Natural killer cell treated with Interleukin-12 subunit alpha and Interleukin-12 subunit beta and Interleukin-15 and Interleukin-18, amount 100 ng/mL, for 72 hours (primary cell): ENCODE measurements at places on chromosomes 11 and 22. TPM values are rescaled to one million over a fixed set of nuclear protein-coding genes. Genes with fewer than 3 reads are reported as not detected.

DNA sequence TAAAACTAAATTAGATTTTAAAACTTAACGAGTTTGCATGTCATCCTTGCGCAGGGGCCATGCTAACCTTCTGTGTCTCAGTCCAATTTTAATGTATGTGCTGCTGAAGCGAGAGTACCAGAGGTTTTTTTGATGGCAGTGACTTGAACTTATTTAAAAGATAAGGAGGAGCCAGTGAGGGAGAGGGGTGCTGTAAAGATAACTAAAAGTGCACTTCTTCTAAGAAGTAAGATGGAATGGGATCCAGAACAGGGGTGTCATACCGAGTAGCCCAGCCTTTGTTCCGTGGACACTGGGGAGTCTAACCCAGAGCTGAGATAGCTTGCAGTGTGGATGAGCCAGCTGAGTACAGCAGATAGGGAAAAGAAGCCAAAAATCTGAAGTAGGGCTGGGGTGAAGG, 10.6 kb downstream of the LIMK2 start:
- DNase-seq, result no peak

DNA sequence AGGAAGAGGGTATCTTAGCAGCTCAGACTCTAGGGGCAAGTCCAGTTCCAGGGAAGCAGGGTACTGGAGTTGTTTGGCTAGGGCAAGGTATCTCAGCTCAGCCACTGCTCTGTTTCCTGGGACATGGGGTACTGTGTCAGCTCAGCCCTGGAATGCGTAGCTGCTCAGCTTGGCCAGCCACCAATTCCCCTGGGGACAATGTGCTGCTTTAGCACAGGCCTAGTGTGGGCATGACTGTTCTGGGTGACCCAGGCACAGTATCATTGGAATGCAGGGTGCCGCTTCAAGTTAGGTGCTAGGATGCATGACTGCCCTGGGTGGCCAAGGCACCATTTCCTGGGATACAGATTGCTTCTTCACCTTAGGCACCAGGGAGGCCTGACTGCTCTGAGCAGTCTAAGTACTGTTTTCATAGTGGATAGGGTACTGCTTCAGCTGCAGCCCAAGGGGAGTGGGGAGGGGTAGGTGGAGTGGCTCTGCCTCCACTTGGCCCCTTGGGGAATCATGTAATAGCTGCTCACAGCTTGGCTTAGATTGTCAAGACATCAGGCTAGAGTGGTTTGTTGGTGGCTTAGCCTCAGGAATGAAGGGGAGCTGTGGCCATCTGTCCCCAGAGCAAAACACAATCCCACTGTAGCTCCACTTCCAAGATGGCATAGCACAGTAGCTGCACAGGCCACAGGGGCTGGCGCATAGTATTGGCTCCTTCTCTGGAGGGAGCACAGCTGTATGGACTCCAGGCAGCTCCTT, 36.0 kb downstream of the MADD start:
- no peak for DNase-seq

The MMP13 gene
- not detected for total RNA-seq

DNA sequence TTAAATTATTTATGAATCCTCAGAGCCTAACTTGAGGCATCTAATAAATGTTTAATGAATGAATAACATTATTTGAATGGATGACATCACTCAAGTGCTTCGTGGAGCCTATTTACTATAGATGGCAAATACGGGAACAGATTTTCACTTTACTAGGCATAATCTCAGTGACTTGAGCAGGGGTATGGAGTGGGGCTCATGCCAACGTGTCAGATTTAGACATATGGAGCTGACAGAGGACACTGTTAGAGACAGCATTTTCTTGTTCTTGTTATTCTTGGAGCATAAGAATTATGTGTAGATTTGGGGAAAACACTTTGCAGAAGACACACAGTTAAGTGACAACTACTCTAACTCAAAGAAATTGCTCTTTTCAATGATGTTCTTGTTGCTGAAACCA, 78.5 kb downstream of the RDX start:
- no peak for DNase-seq

The KCNJ1 gene
- not detected for total RNA-seq

- no peak for DNase-seq
These were observed 36.8 kb upstream of the CSTF3 start for GRCh38 chr11:33197915-33198727.

DNA sequence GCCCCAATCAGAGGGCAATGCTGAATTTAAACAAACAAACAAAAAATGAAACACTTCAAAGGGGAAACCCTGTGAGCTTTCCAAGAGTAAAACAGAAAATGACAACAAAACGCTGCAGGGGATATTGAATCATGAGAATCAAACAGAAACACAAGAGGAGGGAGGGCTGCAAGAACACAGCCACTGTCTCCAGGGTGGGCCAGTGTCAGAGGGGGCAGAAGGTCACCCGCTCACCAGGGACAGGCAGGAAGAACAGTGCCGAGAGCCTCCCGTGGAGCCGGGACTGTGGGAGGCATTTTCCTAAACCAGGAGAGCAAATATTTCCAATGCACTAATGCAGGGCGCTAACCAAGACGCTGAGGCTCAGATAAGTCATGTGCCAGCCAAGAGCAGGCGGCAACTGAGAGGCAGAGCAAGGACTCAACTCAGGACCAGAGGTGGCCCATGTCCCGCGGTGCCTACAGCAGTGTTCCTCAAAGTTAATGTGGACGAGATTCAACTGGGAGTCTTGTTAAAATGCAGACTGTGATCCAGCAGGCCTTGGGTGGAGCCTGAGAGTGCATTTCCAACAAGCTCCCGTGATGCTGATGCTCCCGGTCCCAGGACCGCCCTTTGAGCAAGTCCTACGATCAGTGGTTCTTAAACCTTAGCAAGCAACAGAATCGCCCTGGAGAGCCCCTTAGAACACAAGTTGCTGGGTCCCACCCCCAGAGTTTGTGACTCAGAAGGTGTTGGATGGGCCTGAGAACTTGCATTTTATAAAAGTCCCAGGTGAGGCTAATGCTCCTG, 197.2 kb downstream of the TENM4 start:
- no peak for DNase-seq

GRCh38 chr11:83852775-83853442, 566.7 kb upstream of the CCDC90B start:
- DNase-seq, result no peak

- DNase-seq, result no peak
These were observed 17.5 kb downstream of the NUP50 start for GRCh38 chr22:45181240-45181639.

- DNase-seq, result no peak
These were observed 84.6 kb upstream of the NAV2 start for GRCh38 chr11:19628018-19628417.

- no peak for DNase-seq
These were observed 4.3 kb upstream of the NHERF4 start for GRCh38 chr11:119180729-119181676.

The DUSP8 gene
- 5.4 TPM for total RNA-seq
